ENCODE measurements at places on chromosomes 1 and 21.
A peak's percentile ranks its signal among the peaks of the same experiment; 100 is the strongest.

- DNase-seq = no peak
These were observed 52.8 kb downstream of the SLX9 start for GRCh38 chr21:44992608-44993031.

DNA sequence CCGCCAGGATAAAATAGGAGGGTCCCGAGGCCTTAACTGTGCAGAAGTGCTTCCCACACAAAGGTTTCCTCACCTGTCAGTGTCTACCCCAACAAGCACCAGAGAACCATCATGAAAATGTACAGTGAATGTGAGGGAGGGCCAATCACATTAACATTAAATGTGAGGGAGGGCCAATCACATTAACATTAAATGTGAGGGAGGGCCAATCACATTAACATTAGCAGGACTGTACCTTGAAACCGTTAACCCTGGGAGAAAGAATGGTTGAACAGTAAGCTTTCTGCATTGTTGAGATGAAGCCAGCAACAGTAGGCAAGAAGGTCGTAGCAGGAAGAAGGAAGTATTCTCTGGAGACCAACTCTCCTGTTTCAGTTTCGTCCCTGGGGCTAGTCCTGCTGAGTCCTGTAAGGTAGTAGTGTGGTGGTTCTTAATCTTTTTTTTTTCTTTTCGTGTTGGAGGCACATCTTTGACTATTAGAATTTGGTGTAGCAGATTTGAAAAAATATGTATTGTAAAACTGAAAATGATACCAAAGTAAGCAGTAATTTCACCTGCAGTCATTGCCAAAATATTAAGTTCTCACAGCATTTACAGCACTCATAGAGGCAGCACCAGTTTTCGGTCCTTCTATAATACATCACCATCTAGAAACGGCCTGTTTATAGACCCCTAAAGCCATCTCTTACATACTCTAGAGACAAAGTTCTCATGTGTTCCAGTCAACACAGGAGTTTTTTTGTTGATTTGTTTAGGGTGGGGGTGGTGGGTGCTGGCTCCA is 98.6 kb upstream of the PPP2R5A start:
- DNase-seq = no peak

- peak; percentile 27 for DNase-seq
These were observed 569 bp downstream of the ATF3 start for GRCh38 chr1:212608959-212609700.

DNA sequence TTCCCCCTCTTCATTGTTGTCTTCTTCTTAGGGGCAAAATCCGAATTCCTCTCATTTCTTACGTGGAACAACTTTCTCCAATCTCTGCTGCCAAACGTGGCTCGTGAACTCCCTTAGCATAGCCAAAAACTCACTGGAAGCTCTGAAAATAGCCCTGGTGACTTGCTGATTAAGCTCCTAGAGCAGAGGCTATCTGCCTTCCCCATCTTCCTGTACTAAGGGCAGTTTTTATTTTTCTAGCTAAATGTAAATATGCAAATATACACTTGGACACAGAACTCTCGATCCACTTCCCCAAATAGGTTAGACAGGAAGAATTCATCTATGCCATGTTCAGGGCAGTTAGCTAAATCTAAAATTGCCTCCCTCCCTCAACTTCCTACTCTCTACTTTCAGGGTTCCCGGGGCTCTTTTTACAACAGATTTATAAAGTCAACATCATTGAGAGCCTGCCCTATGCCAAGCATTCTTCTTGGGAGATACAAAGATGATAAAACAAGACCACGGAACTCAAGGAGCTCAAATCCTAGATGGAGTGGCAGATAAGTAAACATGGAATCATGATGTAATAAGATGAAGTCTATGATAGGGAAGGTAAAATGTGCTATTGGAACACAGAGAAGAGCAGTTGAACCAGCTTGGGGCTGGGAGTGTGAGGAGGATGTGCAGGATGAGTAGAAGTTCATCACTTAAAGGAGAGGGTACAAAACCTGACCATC is 59.4 kb upstream of the FMOD start:
- no peak for DNase-seq

- DNase-seq = peak; percentile 19
These were observed 694 bp upstream of the PDIK1L start for GRCh38 chr1:26110731-26111529.

- DNase-seq = no peak
These were observed 588.3 kb upstream of the PBX1 start for GRCh38 chr1:163970699-163971098.

DNA sequence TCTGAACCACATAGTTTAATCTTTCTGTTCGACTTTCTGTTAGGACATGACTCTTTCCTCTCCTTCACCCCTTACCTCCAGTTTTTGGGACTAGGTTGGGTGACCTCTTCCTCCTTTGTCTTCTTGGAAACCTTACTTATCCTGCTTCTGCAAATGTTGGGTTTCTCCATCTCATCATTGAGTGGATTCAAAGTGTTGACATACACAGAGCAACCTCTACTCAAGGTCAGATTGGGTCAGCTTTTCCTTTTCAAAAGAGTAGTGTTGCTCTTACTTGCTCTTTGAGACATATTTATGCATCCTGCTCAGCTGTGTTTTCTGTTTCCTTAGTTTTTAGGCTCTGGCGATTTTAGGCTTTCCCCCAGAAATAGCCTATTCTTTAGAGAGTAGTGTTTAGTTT is 3.7 kb downstream of the CAMTA1 start:
- DNase-seq = no peak

- no peak for DNase-seq
These were observed 3.7 kb upstream of the IRF6 start for GRCh38 chr1:209809611-209810010.

DNA sequence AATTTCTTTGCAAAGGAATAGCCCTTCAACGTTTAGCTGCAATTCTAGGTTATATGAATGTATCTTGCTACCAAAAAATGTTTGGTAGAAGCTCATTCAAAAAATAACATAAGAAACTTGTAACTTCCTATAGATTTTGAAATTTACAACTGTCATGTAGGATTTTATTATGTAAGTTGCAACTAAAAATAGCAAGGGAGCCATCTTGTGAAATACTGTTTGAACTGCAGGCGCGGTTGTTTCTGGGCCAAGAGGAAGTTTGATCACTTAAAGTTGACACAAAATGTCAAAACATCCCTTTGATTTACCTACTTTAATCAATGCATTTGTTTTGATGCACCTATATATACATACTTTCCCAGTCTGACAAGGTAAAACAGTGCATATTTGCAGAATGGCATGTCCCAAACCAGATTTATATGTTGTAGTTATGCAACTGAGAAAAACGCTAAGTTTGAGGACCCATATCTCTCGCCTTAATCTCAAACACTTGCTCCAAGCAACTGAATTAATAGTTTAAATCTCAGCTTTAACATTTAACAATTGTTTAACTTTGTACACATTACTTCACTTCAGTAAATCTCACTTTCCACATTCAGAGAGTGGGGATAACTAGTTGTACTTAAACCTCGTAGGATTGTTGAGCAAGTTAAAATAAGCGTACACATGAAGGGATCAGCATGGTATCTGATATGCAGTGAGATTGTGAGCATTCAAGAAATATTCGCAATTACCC is 63.9 kb downstream of the KCNK2 start:
- no peak for DNase-seq

GRCh38 chr1:4407851-4408250 is 246.6 kb upstream of the AJAP1 start:
- DNase-seq = no peak

DNA sequence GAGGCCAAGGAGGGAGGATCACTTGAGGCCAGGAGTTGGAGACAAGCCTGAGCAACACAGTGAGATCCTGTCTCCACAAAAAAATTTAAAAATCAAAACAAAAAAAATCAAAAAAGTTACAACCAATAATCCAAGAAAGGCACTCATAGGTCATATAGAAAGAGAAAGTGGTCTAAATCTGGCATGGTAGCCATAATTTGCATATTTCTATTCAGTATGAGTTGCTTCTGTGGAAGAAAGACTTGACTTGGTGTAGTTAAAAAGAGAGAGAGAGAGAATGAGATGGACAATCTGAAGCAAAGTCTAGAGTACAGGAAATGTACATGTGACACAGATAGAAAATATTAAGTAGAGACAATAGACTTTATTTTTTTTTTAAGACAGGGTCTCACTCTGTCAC is 22.5 kb downstream of the JMJD4 start:
- DNase-seq = no peak

GRCh38 chr1:34884961-34885360 is 25.4 kb upstream of the SMIM12 start:
- DNase-seq = peak; percentile 21

- DNase-seq = no peak
These were observed 15.7 kb downstream of the BLACAT1 start for GRCh38 chr1:205440121-205440475.

GRCh38 chr1:222288053-222288452 is 259.9 kb downstream of the HHIPL2 start:
- DNase-seq = no peak

DNA sequence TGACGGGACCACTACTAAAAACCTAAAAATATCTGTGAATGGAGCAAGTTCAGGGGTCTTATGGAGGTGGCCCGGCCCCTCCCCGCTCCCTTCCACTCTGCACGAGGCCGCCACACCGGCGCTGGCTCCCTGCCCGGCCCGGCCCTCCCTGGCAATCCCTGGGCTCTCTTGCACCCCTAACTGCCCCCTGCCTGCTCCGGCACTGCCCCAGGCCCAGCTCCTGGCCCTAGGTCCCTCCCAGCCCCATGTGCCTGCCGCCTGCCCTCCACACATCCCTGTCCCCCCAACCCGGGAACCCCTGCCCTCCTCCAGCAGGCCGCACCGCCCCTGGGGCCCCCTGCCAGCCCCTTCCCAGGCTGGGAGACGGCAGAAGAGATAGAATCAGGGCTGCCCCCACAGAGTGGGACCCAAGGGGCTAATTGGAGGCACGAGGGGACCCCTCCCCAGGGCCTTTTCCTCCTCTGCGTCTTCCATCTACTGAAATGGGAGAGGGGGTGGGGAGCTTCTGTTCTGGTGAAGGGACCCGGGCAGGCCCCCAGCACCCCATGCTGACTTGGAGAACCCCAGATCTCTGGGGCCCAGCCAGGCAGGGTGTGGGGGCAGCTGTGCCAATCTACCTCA is 9.3 kb upstream of the CTRC start:
- no peak for DNase-seq

DNA sequence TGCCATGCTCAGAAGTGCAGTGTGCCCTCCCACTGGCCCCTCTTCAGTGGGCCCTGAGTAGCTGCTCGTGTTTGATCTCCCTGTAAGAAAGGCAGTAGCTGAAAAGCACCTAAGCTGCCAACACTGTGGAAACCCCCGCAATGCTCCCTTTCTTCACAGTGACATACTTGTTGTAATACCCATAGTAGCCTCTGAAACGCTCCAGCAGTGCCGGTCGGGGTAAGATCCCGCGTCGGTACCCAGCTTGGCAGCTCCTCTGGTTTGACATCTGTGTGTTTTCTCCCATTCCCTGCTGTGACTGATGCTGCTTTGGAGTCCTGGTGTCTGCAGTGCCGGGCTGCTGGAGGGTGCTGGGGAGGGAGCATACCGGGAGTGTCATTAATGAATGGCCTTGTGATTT is 3.6 kb downstream of the CHAF1B start:
- no peak for DNase-seq

- no peak for DNase-seq
These were observed 26.4 kb downstream of the ZNF697 start for GRCh38 chr1:119621705-119622104.

- DNase-seq = no peak
These were observed 123.3 kb upstream of the GPR52 start for GRCh38 chr1:174324493-174324892.

GRCh38 chr1:165988817-165989216 is 161.4 kb downstream of the UCK2 start:
- DNase-seq = no peak

GRCh38 chr1:208024406-208024805 is 113.5 kb upstream of the CD34 start:
- no peak for DNase-seq

GRCh38 chr1:30478283-30478682 is 245.1 kb downstream of the MATN1 start:
- DNase-seq = no peak

DNA sequence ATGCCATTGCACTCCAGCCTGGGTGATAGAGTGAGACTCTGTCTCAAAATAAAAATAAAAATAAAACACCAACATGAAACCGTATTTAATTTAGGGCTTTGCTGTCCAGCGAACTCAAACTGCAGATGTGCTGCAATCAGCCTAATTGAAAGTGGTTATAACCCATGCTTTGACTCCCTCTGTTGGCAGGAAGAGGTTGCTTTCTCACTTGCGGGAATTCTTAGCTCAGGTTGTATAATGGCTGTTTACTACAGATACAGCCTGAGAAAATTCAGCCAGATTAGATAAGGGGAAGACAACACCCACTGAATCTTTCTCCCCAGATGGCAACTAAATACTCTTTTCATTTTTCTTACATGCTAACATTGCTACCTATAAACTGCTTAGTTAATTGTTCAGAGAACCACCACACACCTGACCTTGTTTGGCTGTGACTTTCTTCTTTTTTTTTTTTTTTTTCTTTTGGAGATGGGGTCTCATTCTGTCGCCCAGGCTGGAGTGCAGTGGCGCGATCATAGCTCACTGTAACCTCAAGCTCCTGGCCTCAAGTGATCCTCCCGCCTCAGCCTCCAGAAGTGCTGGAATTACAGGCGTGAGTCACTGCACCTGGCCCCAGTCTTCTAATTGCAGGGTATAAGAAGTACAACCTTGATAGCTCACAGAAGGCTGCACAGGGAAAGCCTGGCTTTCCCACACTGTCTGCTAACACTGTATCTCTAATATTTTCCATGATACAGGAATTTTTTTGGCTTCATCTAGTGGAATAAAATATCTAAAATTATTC is 34.6 kb downstream of the DNTTIP2 start:
- DNase-seq = peak; percentile 44

- no peak for DNase-seq
These were observed 8.9 kb downstream of the SDCCAG8 start for GRCh38 chr1:243264717-243265116.

DNA sequence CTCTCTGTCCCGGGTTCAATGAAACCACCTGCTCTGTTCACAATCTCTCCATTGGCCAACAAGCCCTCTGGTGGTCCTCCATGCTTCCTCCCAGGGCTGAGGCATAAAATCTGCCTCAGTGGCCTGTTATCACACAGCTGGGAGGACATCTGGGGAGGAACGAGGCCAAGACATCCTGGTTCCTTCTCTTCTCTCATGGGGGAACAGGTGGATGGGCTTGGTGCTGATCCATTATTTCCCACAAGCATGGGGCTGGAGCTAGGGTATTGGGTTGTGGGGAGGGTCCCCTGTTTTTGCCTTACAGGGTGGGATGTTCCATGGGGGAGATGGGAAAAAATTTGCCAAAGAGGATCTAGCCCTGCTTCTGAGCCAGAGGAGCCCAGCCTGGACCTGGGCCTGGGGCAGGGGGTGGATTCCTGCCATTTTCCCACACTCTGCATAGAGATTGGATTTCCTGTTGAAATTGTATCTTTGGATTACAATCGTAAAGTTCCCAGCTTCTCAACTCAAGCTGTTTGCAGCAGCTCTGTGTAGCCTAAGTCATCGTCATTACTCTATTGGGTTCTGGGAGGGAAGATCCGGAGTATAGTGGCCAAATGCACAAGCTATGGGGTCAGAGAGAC is 124.7 kb downstream of the NAV1 start:
- no peak for DNase-seq

All from NCI-H774 (cell line).